ENCODE measurements at places on chromosomes 4 and X.

DNA sequence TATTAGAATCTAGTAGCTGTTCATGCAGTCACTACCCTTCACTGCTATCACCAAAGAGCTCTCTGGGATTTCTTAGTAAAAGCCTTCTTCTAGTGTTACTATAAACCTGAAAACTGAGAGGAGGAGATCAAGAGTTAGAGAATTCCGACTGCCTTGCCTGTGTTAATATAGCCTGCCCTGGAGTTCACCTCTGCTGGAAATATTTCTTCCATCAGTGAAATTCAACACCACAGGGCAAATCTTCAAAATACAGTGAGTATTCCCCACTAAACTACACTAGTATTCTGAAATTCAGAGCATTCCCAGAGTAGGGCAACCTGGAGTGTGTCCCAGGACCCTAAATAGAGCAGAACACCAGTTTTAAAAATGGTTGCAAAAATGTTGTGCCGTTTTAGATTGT lies 301.1 kb downstream of the ARHGAP24 start:
- H3K4me3 ChIP-seq, result no peak overlapping the region
- H3K4me1 ChIP-seq, result no peaks in the 10 kb centered on the region
- no peak overlapping the region for H3K27ac ChIP-seq
- no peaks in the 10 kb centered on the region for H3K27me3 ChIP-seq

DNA sequence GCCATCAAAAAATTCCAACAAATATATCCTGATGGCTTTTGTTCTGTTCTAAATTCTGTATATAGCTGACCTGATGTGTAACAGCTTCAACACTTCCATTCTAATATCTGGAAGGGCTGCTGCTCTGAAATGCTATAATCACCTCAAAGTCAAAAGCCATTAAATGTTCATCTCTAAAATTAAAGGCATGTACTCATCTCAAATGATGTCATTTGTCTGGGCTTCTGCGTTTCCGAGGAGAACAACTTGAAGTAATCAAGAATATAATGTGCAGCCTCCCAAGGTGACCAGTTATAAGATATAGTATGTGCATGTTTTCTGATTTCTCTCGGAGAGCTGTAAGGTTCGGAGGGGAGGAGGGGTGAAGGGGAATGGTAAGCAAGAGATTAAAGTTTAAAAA lies 237.6 kb downstream of the SCFD2 start:
- H3K4me3 ChIP-seq, result no peak overlapping the region
- peaks cover 29% of the 10 kb centered on the region for H3K4me1 ChIP-seq
- H3K27me3 ChIP-seq, result no peaks in the 10 kb centered on the region
- no peak for DNase-seq
- H3K36me3 ChIP-seq, result peaks cover 7% of the 10 kb centered on the region
- H3K27ac ChIP-seq, result no peak overlapping the region

- no peak for DNase-seq
- H3K27ac ChIP-seq, result no peak overlapping the region
- no peaks in the 10 kb centered on the region for H3K27me3 ChIP-seq
- H3K36me3 ChIP-seq, result no peaks in the 10 kb centered on the region
- H3K4me3 ChIP-seq, result no peak overlapping the region
Measured at GRCh38 chrX:121932688-121933087, 885.3 kb downstream of the GLUD2 start.

DNA sequence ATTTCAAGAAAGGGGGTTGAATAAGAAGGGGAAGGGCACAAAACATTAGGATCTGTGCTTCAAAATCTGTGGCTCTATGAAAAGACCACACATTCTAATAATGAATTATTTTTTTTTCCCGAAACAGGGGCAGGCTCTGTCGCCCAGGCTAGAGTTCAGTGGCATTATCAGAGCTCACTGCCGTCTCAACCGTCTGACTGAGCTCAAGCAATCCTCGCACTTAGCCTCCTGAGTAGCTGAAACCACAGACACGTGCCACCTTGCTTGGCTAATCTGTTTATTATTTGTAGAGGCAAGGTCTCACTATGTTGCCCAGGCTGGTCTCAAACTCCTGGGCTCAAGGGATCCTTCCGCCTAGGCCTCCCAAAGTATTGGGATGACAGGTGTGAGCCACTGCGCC lies 33.4 kb downstream of the ACSL1 start:
- no peak overlapping the region for H3K27ac ChIP-seq
- H3K27me3 ChIP-seq, result peaks cover 12% of the 10 kb centered on the region
- H3K36me3 ChIP-seq, result peaks cover 1% of the 10 kb centered on the region
- H3K4me3 ChIP-seq, result no peak overlapping the region

DNA sequence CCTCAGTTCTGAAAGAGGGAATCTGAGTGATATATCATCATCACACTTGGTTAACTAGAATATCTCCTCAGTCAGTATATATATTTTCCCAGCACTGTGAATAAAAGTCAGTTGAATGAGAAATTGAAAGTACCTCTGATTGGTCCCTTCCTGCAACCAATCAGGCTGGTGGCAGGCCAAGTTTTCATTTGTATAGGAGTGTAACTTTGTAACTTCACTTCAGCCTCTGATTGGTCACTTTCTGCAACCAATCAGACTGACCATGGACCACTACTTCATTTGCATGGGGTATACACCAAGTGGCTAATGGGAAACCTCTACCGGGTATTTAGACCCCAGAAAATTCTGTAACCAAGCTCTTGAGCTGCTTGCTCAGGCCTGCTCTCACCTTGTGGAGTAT lies 2.0 kb upstream of the PGK1 start:
- H3K27me3 ChIP-seq, result peaks cover 13% of the 10 kb centered on the region
- H3K4me1 ChIP-seq, result peaks cover 15% of the 10 kb centered on the region
- H3K27ac ChIP-seq, result no peak overlapping the region
- peaks cover 20% of the 10 kb centered on the region for H3K36me3 ChIP-seq
- no peak for DNase-seq

DNA sequence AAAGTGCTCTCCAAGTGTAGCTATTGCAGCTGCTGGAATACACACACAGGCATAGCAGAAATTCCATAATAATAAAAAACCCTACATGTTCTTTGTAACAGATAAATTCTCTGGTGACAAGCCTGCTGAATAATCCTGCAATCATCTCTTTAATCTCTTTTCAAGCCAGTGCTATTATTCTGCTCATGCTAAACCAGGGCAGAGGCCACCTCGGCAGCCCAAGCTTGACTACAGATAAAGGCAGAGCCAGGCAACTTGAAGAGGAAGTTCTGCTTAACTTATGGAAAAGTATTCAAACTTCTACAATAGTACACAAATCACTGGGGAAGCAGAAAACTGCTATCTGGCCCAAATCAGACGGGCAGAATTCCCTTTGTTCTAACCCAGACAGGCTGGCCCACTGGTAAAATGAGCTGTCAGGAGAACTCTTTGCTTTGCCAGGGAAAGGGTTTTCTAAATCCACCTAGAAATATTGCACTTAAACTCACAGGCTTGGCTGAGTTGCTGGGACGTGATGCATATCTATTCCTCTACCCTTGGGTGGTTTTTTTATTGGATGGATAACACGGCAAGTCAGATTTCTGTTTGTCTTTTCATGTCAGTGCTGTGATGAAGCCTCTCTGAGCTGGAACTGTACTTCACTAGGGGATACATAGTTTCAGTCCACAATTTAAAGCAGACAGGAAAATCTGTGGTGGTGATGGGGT lies 70.5 kb downstream of the GATB start:
- no peak overlapping the region for H3K4me3 ChIP-seq
- no peak overlapping the region for H3K27ac ChIP-seq
- H3K4me1 ChIP-seq, result no peaks in the 10 kb centered on the region
- DNase-seq, result no peak

GRCh38 chr4:16270454-16271328 lies 44.4 kb upstream of the TAPT1 start:
- no peaks in the 10 kb centered on the region for H3K4me1 ChIP-seq
- no peak overlapping the region for H3K4me3 ChIP-seq
- DNase-seq, result no peak

DNA sequence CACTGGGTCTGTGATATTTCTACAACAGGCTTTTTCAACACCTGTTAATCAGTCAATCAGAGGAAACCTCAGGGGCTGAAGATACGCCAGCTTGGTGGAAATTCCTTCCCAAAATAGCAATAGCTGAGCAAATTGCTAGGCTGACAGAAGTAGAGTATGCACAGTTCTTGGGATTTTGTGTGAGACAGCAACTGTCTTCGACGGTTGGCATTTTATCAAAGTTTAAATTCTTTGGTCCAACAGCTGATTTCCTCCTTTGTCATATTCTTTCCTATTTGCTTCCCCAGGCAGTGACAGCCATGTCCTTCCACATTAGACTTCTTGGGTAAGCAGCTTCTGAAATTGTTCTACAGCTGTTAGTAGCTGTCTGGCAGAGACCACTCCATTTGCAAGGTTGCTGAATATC lies 8.0 kb upstream of the PALLD start:
- no peak overlapping the region for H3K27ac ChIP-seq
- H3K4me1 ChIP-seq, result peaks cover 24% of the 10 kb centered on the region
- H3K36me3 ChIP-seq, result no peaks in the 10 kb centered on the region
- peaks cover 7% of the 10 kb centered on the region for H3K27me3 ChIP-seq
- DNase-seq, result no peak

DNA sequence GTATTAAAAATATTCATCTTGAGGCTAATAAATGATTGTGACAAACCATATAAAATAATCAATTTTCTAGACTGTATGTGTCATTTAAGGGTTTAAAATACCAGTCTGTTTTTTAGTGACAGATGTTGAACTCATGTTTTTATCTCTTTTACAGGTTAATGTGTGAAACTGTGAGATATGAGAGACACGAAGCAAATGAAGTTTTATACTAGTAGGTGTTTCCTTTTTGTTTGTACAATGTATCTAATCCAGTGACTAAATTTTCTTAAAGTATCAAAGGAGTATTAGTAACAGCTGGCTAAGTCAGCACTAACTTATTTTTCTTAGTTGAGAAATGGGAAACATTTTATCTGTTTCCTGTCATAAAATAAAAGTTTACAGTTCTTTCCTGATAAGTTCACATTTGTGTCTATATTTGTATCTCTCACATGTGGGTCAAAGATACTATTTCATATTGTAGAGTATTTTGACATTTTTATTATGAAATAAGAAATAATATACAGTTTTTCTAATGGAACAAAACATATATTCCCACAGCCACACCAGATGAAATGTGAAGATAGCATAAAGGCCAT lies 90.3 kb downstream of the RAPGEF2 start:
- no peak for DNase-seq
- no peak overlapping the region for H3K4me3 ChIP-seq
- no peaks in the 10 kb centered on the region for H3K4me1 ChIP-seq
- no peak overlapping the region for H3K27ac ChIP-seq
- no peaks in the 10 kb centered on the region for H3K27me3 ChIP-seq
- H3K36me3 ChIP-seq, result no peaks in the 10 kb centered on the region

DNA sequence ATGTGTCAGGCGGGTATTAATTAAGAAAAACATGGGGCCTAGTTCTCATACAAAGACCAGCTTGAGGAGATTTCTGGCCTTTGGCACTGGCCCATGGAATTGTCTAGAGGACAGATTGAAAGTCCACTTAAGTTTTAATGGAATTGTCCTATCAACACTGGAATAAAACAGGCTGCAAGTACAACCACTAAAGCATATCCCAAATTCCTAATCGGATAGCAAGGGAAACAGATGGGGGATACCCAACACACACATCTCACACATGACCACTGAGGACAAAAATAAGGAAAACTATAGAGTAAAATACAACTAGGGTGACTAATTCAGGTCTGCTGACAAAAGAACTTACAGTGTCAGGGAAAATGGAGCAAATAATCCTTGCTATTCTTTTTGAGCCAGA lies 167.8 kb downstream of the GASK1B start:
- DNase-seq, result no peak
- H3K27me3 ChIP-seq, result peaks cover 7% of the 10 kb centered on the region
- no peak overlapping the region for H3K4me3 ChIP-seq
- H3K36me3 ChIP-seq, result no peaks in the 10 kb centered on the region

DNA sequence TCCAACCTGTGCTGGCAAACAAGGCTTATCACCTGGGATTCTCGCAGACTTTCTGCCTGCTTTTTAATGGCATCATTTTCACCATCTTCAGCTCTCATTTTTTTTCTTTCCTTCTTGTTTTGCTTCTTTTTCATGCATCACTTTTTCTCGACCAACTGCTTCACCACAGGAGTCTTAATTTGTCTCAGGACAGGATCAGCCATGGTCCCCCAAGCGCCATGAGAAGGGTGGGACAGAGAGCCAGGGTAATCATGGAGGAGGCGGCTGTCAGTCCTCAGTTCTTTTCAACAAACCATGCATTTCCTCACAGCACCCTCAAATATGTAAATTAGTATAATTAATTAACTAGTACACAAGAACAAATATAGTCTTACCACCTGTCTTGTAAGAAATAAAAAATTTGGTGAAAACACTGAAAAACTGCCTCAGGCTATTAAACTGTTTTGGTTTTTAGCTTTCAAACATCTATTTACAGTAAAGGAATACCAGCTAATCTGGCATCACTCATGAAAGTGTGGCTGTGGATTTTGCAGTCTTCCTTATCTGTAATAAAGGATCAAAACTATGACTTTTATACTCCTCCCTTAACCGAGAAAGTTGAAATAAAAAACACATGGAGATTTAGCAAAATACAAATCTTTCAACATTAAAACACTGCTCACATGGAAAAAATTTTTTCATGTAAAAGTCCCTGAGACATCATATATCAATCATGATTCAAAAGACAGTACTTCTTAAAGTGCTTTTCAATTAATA lies 19.1 kb downstream of the EIF4E start:
- no peak overlapping the region for H3K27ac ChIP-seq
- no peak for DNase-seq
- H3K36me3 ChIP-seq, result no peaks in the 10 kb centered on the region
- no peaks in the 10 kb centered on the region for H3K27me3 ChIP-seq

DNA sequence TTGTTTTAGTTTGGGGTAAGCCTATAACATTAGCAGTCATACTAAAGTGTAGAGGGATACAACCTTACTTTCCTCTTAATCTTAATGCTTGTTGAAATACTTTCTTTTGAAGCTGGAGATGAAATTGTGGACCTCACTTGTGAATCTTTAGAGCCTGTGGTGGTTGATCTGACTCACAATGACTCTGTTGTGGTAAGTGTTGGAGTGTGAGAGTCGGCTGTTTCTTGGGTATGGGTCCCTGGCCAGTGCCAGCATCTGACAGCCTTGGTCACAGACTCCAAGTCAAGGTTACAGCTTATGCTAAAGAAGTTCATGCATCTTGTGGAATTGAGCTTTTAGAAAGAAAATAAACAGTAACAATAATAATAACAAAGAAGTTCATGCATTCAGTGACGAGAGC lies 31.6 kb downstream of the RNF4 start:
- H3K27me3 ChIP-seq, result no peaks in the 10 kb centered on the region
- no peak for DNase-seq

GRCh38 chr4:98794565-98795205 lies 134.2 kb downstream of the EIF4E start:
- DNase-seq, result peak; percentile 23
- no peaks in the 10 kb centered on the region for H3K27me3 ChIP-seq
- no peak overlapping the region for H3K27ac ChIP-seq
- H3K4me1 ChIP-seq, result peaks cover 19% of the 10 kb centered on the region
- H3K36me3 ChIP-seq, result no peaks in the 10 kb centered on the region
- H3K4me3 ChIP-seq, result no peak overlapping the region

DNA sequence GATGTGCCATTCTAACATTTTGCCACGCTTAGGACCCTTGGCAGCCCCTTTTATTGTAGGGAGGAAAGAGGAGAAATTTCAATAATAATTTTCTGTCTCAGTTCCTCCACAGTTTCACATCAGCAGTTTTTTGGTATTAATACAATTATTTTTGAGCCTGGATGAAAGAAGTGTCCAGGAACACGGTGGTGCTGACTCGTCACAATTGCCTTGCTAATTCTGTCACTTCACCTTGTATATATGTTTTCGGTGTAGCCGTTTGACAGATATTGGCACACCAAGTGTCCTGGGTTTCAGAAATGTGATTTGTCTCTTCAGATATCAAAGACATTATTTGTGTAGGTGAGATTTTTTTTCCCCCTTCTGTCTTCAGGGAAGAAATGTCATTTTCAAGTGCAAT lies 142.2 kb downstream of the ARHGAP10 start:
- no peak overlapping the region for H3K27ac ChIP-seq
- no peak overlapping the region for H3K4me3 ChIP-seq
- no peaks in the 10 kb centered on the region for H3K4me1 ChIP-seq
- no peak for DNase-seq
- no peaks in the 10 kb centered on the region for H3K36me3 ChIP-seq
- H3K27me3 ChIP-seq, result no peaks in the 10 kb centered on the region

Data from activated T-cell treated with anti-CD3 and anti-CD28 coated beads, Interleukin-2, amount 50 U/mL, for 72 hours (primary cell).